ENCODE measurements at places on chromosomes 3 and 15.

DNA sequence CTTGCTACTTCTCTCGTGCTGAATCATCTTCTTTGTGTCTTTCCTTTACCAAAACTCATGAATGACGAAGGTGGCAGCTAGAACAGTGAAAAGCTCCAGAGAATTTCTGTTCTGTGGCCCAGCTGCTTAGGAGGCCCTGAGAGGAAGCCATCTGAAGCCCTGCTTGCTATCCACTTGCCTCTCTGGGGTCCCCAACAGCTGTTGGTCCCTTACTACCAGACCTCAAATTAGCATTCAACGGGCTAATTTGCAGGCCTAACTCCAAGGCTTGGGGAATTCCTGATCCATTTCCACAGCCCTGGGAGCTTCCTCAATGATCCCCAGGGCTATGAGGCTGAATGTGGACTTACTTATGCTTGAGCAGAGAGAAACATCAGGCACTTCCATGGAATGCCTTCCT lies 37.5 kb upstream of the FSTL1 start:
- DNase-seq, result no peak

DNA sequence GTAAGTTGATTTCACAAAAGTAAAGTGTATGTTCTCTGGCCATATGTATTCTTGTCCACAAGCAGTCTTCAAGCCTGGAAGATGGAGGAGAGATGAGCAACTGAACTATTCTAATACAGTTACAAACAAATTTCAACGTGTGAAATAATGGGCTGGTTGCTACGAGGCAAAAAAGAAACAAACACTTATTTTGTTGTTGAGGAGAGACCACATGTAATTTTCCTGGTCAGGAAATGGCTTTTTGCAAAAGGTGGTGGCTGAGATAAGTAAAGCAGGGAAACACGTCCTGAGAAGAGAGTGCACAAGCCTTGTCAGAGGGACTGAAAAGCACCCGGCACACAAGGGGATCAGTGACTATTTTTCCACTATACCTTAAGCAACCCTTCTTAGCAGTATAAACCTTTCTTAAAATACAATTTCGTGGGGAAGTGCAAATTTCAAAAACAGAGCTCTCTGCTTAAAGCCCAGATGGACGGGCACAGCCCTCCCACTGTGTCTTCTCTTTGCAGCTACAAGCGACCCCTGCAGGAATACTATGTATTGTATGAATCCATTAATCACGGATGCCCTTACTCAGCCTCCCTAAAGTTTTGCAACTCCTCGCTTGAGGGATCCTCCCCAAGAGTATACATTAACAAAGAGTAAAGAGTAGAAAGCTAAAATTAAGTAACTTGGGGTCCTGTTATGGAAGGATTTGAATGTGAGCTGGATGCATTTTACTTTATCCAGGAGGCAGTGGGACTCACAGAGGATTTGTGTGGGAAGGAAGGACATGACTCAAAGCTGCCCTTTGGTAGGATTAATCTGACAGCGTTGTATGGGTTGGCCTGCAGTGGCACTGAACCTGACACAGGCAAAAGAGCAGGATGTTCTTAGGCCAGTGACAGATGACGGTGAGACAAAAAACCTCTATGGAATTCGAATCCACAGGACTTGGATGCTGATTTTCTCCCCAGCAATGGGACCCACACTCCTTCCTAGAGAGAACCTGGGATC lies 253.7 kb downstream of the IL5RA start:
- no peak for DNase-seq

- no peak for DNase-seq
Measured at GRCh38 chr15:55676507-55676906, 66.4 kb downstream of the PRTG start.

GRCh38 chr15:39228889-39229288 lies 352.0 kb upstream of the THBS1 start:
- DNase-seq, result no peak

GRCh38 chr3:159866201-159866746 lies 122.4 kb upstream of the IL12A start:
- no peak for DNase-seq

Data from lower leg skin (tissue), 4 donors.